ENCODE measurements at places on chromosomes 11 and 22. TPM values are rescaled to one million over a fixed set of nuclear protein-coding genes. Genes with fewer than 3 reads are reported as not detected.

The ST3GAL4 gene
- 28.6 TPM for polyA plus RNA-seq

The TEF gene
- 20.4 TPM for polyA plus RNA-seq

The CSTPP1 gene
- polyA plus RNA-seq: 83.6 TPM

The TBX10 gene
- polyA plus RNA-seq: 1.1 TPM

The MYO18B gene
- 79.1 TPM for polyA plus RNA-seq

The MRGPRE gene
- polyA plus RNA-seq: not detected

The SEPTIN3 gene
- 2.9 TPM for polyA plus RNA-seq

The SPA17 gene
- polyA plus RNA-seq: 14.3 TPM

The PARVB gene
- 40.2 TPM for polyA plus RNA-seq

The TMEM191C gene
- polyA plus RNA-seq: 11.3 TPM

The KIAA1671 gene
- 10.9 TPM for polyA plus RNA-seq

The MS4A6E gene
- polyA plus RNA-seq: not detected

The OR8H2 gene
- polyA plus RNA-seq: not detected

The OR51B4 gene
- not detected for polyA plus RNA-seq

The HPX gene
- 2.3 TPM for polyA plus RNA-seq

The ZBTB44 gene
- 12.1 TPM for polyA plus RNA-seq

The CECR2 gene
- 4.6 TPM for polyA plus RNA-seq

The TRIM22 gene
- 0.32 TPM for polyA plus RNA-seq

The CFAP300 gene
- 7.2 TPM for polyA plus RNA-seq

The RIBC2 gene
- 0.35 TPM for polyA plus RNA-seq

The DCHS1 gene
- 19.8 TPM for polyA plus RNA-seq

The APBB1 gene
- 201 TPM for polyA plus RNA-seq

The MMP13 gene
- not detected for polyA plus RNA-seq

The OR5L2 gene
- polyA plus RNA-seq: not detected

The RBX1 gene
- polyA plus RNA-seq: 324 TPM

The CABP2 gene
- polyA plus RNA-seq: not detected

The ASCL3 gene
- polyA plus RNA-seq: not detected

The LRRC55 gene
- not detected for polyA plus RNA-seq
